Effector memory CD4-positive, alpha-beta T cell (primary cell): ENCODE measurements at places on chromosomes 3 and 15.

DNA sequence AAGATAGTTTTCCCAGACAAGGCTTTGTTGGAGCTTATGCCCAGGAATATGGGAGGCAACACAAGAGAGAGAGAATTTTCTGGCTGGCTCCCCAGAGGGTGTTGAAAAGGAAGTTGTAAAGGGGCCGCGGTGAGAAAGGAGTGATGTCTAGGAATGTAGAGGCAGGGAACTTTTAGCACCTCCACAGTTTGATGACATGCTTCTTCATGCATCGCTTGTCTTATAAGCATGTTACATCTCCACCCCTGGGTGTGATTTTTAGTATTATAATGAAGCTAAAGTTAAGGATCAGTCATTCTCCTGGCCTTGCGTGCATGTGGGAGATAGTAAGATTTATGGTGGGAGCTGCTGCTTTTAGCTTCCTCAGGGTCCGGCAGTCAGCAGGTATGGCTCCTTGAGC lies 32.8 kb upstream of the TF start:
- DNase-seq, result no peak

GRCh38 chr15:34436956-34437442 lies 609 bp downstream of the GOLGA8A start:
- peak; percentile 23 for DNase-seq

DNA sequence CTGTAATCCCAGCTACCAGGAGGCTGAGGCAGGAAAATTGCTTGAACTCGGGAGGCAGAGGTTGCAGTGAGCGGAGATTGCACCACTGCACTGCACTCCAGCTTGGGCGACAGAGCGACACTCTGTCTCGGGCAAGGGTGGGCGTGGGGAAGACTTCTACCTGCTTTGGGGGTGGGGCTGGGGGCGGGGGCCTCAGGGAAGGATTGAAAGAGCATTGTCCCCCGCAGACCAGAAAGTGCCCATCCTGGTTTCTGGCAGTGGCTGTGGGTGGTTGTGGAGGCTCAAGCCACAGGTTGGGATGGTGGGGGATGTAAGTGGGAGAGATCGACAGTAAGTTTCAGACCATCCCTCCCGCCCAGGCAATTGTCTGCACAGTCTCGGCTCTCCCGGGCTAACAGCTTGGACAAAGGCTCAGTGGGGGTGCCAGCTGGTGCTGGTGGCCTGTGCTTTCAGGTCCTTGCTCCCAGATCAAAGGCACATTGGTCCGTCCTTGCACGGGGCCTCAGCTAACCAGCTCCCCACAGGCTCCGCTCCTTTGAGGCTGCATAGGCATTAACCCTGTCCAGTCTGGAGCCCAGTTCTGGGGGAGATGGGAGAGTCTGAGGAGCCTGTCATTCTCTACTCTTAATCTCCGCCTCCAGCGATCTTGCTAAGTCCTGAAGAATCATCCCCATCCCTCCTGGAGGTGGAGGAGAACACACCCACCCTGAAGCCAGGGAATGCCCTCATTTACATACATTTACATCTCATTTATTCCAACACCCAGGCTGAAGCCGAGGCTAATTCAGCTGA lies 8.6 kb downstream of the SCN5A start:
- DNase-seq, result no peak

- no peak for DNase-seq
These were observed 40.2 kb downstream of the ATP2B2 start for GRCh38 chr3:10465161-10465560.

- no peak for DNase-seq
These were observed 171.8 kb upstream of the EIF1B start for GRCh38 chr3:40137591-40138295.

GRCh38 chr15:39040861-39041260 lies 476.2 kb upstream of the RASGRP1 start:
- DNase-seq, result no peak

- no peak for DNase-seq
These were observed 101.7 kb downstream of the CD200R1L start for GRCh38 chr3:112744825-112745566.

DNA sequence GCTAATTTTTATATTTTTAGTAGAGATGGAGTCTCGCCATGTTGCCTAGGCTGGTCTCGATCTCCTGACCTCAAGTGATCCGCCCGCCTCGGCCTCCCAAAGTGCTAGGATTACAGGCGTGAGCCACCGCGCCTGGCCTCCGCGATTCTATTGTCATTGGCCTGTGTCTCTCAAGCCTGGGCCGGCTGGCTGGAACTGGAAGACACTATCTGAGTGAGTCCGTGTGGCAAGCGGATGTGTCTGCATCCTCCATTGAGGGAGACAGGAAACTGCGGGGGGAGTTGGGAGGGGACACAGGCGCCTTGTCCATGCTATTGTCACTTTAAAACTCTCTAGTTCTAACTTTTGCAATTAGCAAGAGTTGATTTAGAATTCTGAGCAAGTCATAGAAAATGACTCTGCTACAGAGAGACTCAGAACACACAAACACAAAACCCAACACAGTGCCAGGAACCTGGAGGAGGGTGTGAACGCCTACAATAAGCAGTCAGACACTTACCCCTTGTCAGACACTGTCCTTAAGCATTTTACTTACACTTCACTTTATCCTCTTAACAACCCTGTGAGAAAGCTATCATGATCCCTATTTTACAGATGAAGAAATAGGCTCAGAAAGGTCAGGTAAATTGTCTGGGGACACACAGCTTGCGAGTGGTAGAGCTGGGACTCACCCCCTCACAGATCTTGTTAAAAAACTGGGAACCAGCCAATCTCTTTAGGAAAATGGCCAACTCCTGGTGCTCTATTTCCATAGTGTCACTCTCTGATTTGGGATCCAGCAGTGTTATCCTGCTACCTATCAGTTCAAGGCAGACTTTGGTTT lies 38.7 kb downstream of the ANP32A start:
- DNase-seq, result no peak

DNA sequence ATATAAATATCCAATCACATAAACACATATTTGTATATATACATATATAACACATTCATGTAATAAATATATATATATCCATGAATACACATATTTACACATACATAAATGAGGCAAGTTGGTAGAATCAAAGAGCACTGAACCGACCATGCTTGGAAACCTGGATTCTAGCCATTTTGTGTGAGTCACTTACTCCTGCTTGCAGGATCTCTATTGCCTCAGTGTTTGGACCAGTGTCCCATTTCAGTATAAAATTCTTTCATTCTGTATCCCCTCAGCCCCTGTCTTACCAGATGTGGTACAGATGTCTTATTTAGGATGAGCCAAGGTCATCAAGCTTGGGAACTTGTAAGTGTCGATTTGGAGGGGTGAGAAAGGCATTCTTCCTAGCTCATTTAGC lies 391.4 kb upstream of the FRG2C start:
- no peak for DNase-seq

DNA sequence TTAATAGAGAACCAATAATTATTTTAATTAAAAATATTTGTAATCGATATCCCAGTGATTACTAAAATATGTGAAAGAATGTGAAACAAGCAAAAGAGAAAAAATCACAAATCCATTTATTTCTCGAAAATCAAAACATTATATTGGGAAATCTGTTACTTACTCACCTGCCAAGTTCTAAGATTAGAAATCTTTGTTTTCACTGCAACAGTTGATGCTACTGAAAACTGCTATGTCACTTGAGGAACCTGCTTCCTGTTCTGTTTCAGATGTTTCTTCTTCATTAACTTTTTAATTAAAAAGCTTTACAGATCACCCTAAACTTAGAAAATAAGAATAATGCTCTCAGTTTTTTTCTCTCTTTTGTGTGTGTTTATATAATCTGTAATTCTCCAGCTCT lies 13.7 kb upstream of the DPH6 start:
- DNase-seq, result no peak

- no peak for DNase-seq
These were observed 5.4 kb downstream of the MEX3B start for GRCh38 chr15:82040390-82040789.
